Nucleus accumbens (tissue), 56 donors: ENCODE measurements at places on chromosomes 16 and 17.

- DNase-seq = no peak
Measured at GRCh38 chr16:2537451-2538379, at the start of gene PDPK1. TSS of gene PDPK1 (plus strand) at chr16:2538021. CDS start at chr16:2538113, 92 bp downstream.

- DNase-seq = no peak
Measured at GRCh38 chr16:79130616-79131015, 469.9 kb downstream of the MAF start.

DNA sequence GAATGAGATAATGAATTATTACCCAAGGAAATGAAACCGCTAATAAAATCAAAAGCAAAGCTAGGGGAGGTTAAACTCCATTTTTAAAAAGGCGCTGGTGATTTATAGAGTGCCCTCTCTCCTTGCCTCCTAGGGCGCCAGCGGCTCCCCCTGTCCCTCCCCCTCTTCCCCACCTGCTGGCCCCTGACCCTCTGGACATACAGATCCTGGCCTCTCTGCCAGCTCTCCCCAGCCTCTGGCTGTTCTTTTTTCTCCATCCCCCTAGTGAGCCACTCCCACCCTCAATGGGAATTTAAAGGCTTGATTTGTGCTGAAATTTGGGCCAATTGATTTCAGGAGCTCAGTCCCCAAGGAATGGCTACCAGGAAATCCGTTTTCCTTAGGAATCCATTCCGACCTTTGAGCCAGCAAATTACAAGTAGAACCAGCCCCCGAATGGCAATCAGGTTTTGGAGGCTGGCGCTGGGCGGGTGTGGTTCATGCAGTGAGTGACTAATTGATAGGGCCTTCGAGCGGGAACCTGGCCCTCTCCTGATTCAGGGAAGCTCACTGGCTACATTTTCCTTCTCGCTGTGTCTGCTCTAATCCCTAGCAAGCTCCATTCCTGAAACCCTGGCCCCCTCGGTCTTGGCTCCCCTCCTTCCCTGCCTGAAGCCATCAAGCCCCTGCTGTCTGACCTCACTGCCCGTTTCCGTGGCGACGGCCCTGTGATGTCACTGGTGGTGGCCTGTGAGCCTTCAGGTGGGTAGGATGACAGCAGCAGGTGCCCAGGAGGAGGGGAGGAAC, 141.9 kb upstream of the SDK2 start:
- no peak for DNase-seq

- no peak for DNase-seq
Measured at GRCh38 chr17:7441266-7441665, 2.0 kb downstream of the FGF11 start.

DNA sequence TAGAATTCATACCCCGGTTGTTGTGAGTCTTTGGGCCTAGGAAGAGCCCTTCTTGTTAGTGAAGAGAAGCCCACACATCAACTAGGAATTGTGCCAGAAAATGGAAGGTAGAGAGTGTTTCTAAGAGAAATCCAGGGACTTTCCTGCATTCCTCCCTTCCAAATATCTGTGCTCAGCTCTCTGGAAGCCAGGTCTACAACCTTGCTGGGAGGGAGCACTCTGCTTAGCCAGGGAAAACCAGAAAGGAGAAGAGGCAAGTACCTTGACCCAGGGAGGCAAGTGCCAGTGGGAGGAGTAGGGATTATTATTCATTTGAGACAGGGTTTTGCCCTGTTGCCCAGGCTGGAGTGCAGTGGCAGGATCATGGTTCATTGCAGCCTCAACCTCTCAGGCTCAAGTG, 48.4 kb upstream of the TAC4 start:
- no peak for DNase-seq

GRCh38 chr17:58072862-58073261, 10.4 kb upstream of the DYNLL2 start:
- DNase-seq = no peak

DNA sequence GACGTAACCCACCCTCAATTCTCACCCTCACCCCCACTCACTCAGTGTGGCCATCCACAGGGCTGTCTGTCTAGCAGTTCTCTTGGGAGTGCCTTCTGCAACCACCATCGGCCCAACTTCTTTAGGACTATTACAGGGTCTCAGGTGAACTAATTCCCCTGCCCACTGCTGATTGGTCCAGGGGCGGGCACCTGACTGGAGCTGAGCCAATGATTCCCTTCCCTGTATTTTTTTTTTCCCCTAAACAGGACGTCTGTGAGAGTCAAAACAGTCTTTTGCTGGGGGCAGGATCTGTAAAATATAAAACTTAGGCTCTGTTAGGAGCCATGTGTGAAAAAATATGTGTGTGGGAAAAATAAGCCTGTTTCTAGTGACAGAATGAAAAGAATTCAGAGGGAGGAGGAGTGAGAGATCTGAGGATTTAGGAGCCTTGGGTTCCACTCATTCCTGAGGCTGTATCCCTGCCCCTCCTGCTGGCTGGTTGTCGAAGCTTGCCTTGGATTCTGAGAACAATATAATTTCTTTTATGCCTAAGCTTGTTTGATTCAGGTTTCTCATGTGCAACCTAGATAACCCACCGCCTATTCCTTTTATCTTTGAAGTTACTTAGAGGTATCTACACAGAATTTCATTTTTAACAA, 115.0 kb downstream of the SPACA3 start:
- DNase-seq = no peak

DNA sequence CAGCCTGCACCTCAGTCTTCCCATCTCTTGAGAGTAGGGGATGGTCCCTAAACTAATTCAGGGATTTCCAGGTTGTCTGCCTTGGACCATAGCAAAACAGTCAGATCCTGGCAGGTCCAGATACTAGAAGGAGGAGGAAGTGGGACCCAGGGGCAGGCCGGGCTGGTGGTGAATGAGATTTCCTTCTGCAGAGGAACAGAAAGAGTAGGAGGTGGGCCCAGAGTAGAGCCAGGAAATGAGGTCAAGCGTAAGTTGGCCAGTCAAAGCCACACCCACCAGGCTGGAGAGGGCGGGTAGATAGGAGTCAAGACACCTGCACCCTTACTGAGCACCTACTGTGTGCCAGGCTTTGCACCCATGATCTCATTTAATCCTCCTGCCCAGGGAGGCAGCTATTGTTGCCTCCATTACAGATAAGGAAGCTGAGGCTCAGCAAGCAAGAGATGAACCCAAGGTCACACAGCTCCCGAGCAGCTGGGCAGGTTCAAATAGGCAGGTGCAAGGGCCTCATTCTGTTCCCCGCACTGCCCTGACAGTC, 2.6 kb downstream of the CDH5 start:
- no peak for DNase-seq

DNA sequence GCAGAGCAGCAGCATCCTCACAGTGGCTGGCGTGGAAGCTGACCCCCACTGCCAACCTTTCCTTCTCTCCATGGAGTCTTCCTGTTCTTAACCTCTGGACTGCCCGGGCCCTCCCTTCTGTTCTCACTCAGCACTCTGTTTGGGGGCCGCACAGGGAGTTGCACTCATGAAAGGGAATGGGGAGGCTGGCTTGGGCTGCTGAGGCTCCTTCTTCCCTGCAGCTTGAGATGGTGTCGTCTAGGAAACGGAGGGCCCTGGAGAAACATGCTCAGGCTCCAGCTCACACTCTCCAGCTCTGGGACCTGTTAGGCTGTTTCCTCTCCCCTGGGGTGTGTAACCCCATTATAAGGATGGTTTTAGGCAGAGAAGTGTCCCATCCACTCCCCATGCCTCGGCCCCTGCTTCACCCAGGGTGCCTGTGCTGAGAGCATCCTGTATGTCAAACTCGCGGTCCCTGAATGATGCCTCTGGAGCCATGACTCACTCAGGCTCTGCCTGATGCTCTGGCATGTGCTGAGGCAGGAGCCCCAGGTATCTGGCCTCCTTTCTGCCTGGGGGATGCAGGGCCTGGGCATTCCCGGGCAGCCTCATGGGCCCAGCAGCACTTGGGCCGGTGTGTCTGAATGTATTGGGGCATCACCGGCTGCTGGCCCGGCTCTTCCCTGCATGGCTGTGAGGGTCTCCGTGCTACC, 18.9 kb downstream of the TMEM94 start:
- no peak for DNase-seq

GRCh38 chr16:3938843-3939624, 58.5 kb upstream of the CREBBP start:
- no peak for DNase-seq

- DNase-seq = no peak
Measured at GRCh38 chr17:27458524-27458908, 2.3 kb downstream of the KSR1 start.

DNA sequence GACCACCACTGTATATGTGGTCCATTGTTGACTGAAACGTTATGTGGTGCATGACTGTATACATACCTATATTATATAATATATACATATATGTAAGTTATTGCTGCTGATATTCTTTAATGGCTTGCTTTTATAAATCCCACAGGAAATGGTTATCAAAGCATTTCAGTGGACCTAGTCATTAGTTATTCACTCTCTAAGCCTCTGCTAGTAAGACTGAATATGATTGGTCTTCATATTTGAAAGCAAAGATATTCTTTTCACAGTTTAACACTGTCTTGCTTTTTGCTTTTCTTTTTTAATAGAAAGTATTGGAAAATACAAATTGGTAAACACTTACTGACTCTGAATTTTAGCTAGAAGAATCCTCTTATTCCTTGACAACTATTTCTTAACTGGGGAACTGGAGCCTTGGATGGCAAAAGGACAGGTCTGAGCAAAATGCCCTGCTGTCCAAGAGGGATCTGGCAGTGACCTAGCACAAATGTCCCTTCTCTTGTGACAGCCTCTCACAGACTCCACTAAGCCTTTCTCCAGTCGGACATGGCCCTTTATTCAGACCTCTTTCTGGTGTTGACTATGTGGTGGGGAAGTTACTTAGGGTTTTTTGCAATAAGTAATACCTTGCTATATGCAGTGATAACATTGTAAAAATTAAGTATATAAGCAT, 14.7 kb upstream of the MYH2 start:
- no peak for DNase-seq

DNA sequence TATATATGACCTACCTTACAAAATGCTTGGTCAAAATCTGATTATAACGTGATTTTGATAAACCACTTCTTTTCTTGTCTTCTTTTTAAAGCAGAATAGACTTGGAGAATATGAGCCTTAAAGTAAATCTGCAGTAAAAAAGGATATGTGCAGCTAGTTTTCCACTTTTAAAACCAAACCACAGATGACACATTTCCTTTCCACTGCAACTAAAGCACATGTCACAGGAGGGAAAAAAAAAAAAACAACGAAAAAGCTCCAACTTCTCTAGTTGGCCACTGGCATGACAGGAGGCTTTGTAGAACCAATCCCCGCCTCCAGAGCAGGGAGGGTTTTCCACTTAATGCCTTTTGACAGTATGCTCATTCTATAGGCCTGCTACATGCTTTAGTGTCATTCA, at the start of gene EVI2A:
Gene EVI2A (minus strand): TSS at position 142 of the 400 bp plus-strand sequence. CDS start 2,609 bp downstream, outside the sequence.
- no peak for DNase-seq
